ENCODE measurements at places on chromosomes 12 and 14.

- no peak for DNase-seq
Measured at GRCh38 chr14:22552827-22553076, 36.3 kb downstream of the DAD1 start.

DNA sequence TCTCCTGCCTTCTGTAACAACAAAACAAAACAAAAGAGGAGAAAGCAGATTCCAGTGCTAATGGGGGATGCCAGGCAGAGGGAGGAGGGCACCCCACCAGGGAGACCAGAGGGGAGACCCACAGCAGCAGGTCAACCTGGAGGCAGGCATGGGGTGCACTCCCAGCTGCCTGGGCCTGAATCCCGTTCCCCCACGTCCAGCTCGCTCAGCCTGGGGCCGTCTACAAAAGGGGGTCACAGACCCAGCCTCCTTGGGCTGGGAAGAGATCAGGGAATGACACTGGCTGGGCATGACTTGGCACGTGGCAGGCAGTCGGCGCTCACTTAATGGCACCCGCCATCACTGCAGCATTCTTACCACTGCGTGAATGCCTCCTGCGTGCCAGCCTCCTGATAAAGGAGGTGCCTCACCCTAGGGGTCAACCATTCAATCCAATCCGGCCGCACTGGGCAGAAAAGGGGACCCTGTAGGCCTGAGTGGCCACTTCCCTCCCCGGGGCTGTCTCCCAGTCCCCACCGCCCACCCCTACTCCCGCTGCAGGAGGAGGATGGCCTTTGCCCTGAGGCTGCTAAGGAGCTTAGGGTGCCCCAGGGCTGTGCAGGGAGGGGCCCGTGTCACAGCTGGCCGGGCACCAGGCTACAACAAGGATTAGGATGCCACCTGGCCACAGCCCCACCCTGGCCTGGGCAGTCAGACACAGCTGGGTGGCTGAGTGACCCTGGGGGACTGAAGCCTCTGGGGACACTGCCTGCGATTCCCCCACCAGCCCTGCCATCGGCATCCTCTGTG lies 87.5 kb downstream of the NCOR2 start:
- DNase-seq = no peak

DNA sequence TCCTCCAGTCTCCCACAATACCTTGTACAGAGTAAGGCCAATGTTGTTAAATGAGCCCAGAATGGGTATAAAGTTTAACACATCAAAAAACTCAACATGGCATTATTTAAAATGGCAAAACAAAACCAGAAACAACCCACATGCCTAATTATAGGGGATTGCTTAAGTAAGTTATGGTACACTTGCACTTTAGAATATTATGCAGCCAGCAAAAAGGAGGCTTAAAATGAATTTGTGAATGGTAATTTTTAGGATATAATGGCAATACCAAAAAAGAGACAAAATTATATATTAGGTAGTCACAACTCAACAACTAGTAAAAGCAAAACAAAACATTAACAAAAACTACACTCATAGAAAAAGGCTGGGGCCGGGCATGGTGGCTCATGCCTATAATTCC lies 39.7 kb downstream of the SYNE3 start:
- no peak for DNase-seq

GRCh38 chr12:69101505-69101904 lies 137.9 kb upstream of the CPSF6 start:
- DNase-seq = no peak

GRCh38 chr12:93133361-93133760 lies 204.3 kb upstream of the EEA1 start:
- no peak for DNase-seq

DNA sequence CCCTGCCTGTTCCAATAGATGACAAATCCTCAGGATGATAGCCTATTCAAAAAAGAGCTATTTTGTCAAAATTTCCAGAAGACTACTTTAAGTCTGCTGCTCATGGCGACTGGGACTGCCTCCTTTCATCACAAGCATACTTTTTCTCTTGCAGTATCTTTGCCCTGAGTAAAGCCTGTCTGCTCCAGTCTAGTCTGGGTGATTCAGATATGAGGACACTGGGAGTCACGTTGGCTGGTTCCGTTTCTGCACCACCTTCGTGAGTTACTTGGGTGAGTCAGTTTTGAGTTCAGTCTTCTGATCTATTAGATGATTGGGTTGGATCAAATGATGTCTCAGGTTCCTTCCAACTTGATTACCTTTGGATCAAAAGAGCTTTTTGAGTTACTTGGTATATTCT lies 301.3 kb upstream of the STXBP6 start:
- no peak for DNase-seq

DNA sequence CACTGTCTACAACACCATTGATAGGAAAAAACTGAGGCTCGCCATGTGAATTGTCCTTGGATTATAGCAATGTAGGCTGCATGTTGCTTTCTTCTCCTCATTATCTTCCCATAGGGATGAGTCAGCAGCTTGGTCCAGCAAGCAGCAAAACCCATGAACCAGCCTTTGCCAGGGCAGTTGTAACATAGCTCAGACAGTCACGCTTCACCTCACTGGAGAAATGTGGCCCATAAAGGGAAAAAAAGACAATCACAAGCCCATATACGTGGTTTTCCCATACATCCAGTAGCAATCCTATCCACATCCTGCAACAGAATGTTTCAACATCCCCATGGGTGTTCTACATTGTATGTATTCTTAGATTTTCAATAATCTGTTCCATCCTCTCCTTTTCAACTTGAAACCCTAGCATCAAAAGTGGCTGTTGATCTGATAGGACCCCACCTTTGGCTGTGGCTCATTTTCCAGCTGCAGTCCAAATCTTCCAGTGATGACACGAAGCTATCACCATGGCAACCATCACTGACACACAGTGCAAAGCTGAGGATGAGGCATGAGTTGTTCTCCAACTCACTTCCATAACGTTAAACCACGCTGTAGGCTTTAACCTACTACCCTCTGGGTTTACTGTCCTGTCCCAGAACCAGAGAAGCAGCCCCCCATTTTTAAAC lies 34.0 kb downstream of the GRIN2B start:
- DNase-seq = no peak
